Cerebellar nuclear complex (tissue), 1 donor: ENCODE measurements at places on chromosomes 6 and 20.

DNA sequence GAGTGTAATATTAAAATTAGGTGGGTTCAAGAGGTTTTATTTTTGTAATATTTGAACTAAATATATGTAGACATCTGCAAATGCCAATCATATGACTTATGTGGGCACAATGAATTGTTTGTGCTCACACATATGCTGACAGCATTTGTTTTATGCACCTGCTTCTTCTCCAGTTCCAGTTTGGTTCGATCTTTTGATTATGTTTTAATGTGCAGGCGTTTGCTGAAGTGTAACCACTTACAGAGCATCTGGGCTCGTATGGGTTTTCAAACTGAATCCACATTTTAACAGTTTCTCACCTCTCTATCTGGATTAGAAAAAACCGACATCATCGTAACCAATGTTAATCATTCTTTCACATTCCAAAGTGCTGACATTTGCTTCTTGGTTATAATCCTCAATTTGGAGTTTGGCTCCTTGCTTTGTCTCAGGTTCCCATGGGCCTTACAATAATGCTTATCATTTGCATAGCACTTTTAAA, 129.1 kb upstream of the SPACA1 start:
- no peak for DNase-seq

DNA sequence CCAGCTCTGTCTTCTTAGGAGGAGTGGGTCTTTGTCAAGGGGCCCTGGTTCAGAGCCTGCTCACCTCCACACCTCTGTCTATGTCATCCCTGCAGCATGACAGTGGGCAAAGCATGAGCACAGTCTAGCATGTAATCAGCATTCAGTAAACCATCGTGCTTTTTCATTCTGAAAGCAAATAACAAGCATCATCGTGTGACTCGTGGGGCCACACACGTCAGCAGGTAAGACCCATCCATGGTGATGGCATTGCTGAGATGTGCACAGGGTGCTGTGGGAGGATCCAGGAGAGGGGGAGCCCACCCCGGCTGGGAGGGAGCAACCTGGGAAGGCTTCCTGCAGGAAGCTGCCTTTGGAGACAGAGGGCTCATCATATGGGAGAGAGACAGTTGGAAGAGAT, 106.7 kb downstream of the TMEM242 start:
- DNase-seq = no peak

- no peak for DNase-seq
Measured at GRCh38 chr20:24423390-24424313, 45.8 kb upstream of the SYNDIG1 start.

DNA sequence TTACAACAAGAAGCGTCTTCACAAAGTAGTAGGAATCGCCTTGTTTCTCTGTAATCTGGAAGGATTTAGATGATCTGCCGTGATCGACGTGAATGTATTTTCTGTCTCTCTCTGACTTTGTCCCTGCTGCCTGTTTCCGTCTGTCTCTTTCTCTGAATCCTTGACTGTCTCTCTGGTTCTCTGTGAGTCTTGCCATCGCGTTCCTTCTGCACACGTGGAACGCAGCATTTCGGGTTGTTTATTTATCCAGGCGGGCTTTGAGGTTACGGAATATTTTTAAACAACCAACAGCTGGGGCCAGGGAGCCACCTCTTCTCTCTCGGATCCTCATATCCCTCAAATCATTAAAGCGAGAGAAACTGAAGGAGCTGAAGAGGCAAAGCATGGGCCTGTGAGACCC, 215.9 kb downstream of the ZDHHC14 start:
- DNase-seq = no peak
